ENCODE measurements at places on chromosomes 3 and 15.

GRCh38 chr3:135097276-135097946, 302.4 kb downstream of the EPHB1 start:
- DNase-seq = no peak

DNA sequence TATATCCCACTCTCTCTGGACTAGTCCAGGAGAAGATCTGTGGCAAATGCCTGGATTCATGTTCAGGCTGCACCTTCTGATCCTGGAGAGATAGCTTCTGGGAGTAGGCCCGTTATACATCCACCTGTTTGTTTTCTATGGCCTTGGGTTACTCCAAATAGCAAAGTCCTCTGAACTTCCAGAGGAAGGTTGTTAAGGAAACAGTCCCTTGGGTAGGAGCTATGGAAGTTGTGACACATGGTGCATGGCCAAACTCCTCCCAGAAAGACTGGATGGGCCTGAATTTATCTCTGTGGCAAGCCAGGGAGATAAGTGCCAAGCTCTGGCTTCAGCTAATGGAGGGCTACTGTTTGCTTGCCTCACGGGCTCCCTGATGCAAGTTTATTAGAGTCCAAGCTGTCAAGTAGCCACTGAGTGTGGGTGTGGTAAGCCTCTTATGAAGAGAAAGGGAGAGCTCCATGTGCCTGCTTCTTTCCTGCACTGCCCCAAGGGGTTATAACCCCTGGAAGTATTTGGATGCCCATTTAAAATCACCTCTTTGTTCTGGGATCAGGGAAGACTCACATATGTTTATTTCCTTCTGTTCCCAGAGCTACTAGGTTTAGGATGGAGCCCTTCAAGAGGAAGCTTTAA, 328.7 kb upstream of the ATP11B start:
- DNase-seq = no peak

DNA sequence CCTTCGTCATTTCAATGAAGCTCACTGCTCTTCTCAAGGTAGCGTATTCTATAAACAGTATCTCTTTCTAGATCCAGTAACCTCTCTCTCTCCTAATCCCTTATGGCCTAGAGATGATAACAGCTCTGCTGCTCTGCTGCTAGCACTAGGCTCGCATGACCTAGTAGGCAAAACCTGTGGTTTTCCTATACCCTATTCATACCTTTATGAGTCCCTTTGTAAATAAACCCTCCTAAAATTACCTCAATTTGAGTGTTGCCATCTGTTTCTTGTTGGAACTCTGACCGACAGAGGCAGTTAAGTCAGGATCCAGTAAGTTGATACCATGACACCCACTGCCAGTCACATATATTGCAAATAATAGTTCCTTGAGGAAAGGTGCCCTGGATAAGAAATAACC, 7.3 kb downstream of the CCDC14 start:
- DNase-seq = no peak

- DNase-seq = no peak
These were observed 29.9 kb downstream of the CGNL1 start for GRCh38 chr15:57406062-57406772.

GRCh38 chr3:15339786-15340215, 7.4 kb upstream of the SH3BP5 start:
- DNase-seq = no peak

DNA sequence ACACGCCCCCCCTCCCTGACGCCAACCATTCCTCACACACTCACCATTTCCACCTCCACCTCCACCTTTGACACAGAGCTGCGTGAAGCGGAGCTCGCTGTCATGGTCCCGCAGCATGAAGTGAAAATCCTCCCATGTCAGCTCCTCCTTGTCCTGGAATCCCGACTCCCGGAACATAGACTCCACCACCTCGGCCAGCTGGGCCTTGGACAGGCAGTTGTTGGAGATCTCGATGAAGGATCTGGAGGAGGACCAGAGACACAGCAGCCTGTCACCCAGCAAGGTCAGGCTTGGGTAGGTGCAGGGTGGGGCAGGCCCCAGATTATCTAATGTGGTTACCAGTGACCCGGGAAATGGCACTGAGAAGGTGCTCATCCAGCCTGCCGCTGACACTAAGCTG, 12.2 kb downstream of the DUOX2 start:
- no peak for DNase-seq
